Breast epithelium (tissue), 4 donors: ENCODE measurements at places on chromosomes 5 and 9. TPM values are rescaled to one million over a fixed set of nuclear protein-coding genes. Genes with fewer than 3 reads are reported as not detected.

DNA sequence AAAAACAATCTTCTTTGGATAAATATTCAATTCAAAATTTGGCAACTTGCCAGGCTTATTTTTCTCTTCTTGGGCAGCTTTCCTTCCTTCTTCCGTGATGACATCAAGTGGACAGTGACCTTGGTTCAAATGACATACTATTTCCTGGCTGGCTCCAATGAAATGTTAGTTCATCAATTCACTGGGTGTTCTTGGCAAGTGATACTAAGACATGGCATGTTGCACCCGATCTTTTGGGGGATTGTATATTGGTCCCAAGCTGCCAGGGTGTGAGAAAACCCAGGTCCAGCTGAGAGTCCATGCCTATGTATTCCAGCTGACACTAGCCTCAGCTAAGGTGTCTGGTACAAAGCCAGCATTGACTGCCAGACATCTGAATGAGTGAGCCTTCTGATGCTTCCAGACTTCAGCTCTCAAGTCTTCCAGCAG is 252.9 kb downstream of the MAT2B start:
- no peak overlapping the region for H3K27ac ChIP-seq
- DNase-seq, result no peak
- H3K36me3 ChIP-seq, result no peaks in the 10 kb centered on the region

DNA sequence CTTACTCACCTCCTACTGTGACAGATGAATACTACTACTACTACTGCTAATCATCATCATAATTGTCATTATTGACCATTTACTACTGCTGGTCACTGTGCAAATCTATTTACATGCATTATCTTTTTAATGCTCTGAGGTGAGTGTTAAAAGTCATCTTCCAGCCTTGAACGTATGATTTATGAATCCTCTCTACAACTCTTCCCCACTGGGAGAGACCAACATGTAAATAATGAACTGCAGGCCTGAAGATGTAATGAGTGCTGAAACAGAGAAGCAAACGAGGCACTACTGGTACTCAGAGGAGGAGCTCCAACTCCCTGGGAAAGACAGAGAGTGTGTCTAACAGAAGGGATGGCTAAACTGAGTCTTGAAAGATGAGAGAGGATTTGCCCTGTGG is 95.4 kb downstream of the JAKMIP2 start:
- no peaks in the 10 kb centered on the region for H3K27me3 ChIP-seq
- H3K27ac ChIP-seq, result no peak overlapping the region
- no peak overlapping the region for H3K4me3 ChIP-seq

DNA sequence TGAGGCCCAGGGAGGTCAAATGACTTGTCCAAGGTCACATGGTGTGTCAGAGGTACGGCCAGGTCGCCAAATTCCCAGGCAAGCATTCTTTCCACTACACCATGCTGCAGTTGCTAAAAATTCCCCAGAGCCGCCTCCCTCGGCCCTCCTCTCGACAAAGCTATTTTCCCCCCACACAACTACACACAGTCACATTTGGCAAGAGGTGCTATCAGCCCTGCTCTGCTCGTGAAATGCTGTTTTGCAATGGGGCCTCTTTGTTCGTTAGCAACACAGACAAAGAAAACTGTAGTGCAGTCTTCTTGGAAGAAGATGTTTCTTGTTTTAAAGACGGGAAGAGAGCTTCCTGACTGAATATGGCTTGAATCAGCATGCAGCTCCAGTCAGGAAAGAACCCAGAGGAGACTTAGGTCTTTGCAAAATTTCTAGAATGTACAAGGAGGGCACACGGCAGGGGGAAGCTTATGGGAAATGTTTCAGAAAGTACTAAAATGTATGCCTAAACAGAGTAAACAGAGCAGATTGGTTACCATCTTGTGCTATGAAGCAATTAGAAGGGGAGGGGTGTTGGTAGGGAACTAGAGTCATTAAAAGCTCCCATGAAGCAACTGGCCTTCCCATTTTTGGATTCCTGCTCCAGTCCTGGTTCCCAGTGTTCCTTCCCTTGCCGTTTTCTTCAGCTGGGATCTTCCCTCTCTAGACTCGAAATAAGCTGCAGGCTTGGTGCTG is 14.2 kb downstream of the SLIT3 start:
- no peaks in the 10 kb centered on the region for H3K36me3 ChIP-seq
- no peak for DNase-seq
- H3K27me3 ChIP-seq, result no peaks in the 10 kb centered on the region
- H3K4me1 ChIP-seq, result no peaks in the 10 kb centered on the region
- H3K4me3 ChIP-seq, result peak overlapping the region; percentile 23

Gene INPP5E
- total RNA-seq, result 8.5 TPM

Gene CACNA1B
- total RNA-seq, result under 0.01 TPM

DNA sequence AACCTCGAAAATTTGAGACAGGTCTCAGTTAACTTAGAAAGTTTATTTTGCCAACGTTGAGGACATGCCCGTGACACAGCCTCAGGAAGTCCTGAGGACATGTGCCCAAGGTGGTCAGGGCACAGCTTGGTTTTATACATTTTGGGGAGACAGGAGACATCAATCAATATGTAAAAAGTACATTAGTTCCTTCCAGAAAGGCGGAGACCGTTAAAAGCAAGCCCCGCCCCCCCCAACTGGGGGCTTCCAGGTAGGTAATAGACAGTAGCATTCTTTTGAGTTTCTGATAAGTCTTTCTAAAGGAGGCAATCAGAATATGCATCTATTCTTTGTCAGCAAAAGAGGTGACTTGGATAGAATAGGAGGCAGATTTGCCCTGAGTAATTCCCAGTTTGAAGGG is 599 bp upstream of the MOCS2 start:
- no peak for DNase-seq
- H3K27ac ChIP-seq, result peak overlapping the region; percentile 83
- H3K36me3 ChIP-seq, result no peaks in the 10 kb centered on the region
- H3K4me1 ChIP-seq, result no peaks in the 10 kb centered on the region

Gene SPINK5
- total RNA-seq, result not detected

GRCh38 chr9:135608999-135609317 is 30.4 kb downstream of the GLT6D1 start:
- H3K36me3 ChIP-seq, result no peaks in the 10 kb centered on the region
- H3K27me3 ChIP-seq, result peaks cover 30% of the 10 kb centered on the region
- H3K27ac ChIP-seq, result no peak overlapping the region
- H3K4me3 ChIP-seq, result no peak overlapping the region
- no peaks in the 10 kb centered on the region for H3K4me1 ChIP-seq

DNA sequence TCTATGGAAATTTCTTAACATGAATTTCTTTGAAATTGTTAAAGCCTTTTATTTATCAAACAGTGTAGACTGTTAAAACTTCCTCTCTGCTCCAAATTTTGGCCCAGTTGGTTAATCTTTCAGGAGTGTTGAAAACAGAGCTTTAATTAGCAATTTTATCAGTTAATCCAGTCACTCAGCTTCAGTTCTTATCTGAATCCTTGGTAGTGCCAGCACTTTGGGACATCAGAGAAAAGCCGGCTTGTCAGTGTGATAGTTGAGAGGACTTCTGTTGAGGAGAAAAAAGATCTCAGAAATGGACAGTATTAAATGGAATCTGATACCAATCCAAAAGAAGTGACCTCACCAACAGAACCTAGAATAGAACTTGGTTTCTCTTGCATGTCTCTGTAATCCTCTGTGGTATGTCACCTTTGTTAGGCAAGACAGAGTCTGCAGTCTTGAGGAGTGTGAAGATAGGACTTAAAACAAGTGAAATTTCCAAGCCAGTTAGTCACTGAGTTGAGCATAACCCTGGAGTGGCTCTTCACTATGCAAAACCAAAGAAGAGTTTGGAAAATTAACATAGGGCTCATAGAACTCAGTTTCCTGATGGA is 251.8 kb downstream of the NNT start:
- no peak overlapping the region for H3K27ac ChIP-seq
- DNase-seq, result no peak
- H3K27me3 ChIP-seq, result no peaks in the 10 kb centered on the region
- no peaks in the 10 kb centered on the region for H3K36me3 ChIP-seq

Gene MYMK
- not detected for total RNA-seq

- no peaks in the 10 kb centered on the region for H3K4me1 ChIP-seq
- DNase-seq, result no peak
- no peak overlapping the region for H3K27ac ChIP-seq
- H3K36me3 ChIP-seq, result no peaks in the 10 kb centered on the region
These were observed 782 bp upstream of the CDC20B start for GRCh38 chr5:55173687-55174230.

- no peaks in the 10 kb centered on the region for H3K27me3 ChIP-seq
- H3K4me3 ChIP-seq, result no peak overlapping the region
- no peaks in the 10 kb centered on the region for H3K4me1 ChIP-seq
- H3K36me3 ChIP-seq, result no peaks in the 10 kb centered on the region
- H3K27ac ChIP-seq, result no peak overlapping the region
These were observed 251.8 kb upstream of the CDH9 start for GRCh38 chr5:27290172-27290571.

Gene TGFBR1
- total RNA-seq, result 34.5 TPM

Gene ADGRV1
- 0.32 TPM for total RNA-seq

Gene BSPRY
- total RNA-seq, result 35.3 TPM

DNA sequence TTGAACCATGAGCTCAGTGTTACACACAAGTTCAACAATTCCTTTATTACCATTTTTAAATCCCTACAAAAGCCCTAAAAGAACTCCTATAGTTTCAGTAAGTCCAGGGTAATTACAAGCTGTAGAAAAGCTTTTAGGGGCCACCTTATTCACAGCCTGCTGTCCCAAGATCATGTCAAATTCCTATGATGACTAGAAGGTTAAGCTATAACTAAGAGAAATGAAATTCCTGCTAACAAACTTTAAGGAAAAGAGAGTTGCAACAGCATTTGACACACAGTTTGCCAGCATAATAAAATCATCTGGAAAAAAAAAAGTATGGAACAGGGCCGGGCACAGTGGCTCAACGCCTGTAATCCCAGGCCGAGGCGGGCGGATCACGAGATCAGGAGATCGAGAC is 31.5 kb downstream of the TMEM245 start:
- H3K4me1 ChIP-seq, result no peaks in the 10 kb centered on the region
- H3K27ac ChIP-seq, result no peak overlapping the region
- H3K4me3 ChIP-seq, result no peak overlapping the region
- H3K36me3 ChIP-seq, result no peaks in the 10 kb centered on the region
- DNase-seq, result no peak

Gene MEIKIN
- total RNA-seq, result not detected

DNA sequence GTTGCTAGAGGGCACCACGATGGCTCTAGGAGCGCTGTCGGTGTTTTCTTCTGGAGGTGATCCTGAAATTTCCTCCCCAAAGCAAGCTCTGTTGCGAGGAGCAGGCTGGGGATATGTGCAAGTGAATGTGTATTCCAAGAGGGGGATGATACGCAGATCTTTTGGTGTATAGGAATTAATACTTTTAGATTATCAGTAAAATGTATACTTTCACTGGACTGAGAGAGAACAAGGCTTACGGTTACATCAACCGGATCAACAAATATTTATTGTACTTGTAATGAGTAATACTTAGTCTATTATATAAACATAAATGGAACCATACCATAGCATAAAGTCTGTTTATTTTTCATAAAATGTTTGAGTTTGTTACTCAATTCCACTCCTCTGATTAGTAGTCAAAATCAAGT is 632 bp upstream of the PRKAA1 start:
- H3K4me3 ChIP-seq, result peak overlapping the region; percentile 97
- no peak for DNase-seq
- H3K27me3 ChIP-seq, result no peaks in the 10 kb centered on the region
- H3K4me1 ChIP-seq, result no peaks in the 10 kb centered on the region
- H3K27ac ChIP-seq, result peak overlapping the region; percentile 98
